GM06990 (cell line): ENCODE measurements at places on chromosomes 6 and 20.

DNA sequence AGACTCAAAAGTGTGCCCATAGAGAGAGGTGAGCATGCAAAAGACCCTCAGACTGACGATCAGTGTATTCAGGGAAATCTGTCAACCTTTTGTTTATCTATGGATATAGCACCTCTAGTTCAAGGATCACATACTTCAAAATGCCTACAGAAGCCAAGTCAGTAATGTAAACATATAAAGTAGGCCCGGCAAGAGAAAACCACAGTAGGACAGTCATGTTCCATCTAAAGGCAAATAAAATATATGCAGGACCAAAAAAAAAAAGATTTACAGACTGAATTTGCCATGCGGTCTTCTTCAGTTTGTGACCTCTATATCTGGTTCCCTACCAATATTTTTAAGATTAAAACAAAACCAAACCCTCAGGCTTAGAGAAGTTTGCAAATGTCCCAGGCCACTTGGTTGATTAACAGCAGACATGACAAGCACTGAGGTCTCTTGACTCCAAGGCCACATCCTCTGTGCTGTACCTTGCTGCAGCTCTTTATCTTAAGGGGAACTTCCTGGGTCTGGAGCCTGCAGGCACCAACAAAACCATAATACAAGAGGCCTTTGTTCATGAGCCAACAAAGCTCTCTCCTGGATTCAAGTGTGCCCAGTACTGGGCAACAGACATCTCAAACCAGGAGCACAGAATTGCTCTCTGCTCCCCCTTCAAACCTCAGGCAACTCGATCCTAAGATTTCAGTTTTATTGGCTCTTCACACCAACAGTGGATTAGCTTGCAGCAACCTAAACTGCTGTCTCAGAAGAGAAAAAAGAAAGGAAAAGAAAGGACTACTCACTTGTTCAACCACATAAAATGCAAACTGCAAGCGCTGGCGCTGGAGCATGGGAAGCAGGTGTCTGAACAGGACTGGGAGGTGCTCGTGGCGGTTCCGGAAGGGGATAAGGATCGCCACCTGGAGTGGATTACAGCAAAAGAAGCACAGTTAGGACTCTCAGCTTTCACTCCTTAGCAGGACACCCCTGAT is 71.7 kb downstream of the B4GALT5 start:
- no peak for DNase-seq

- no peak for DNase-seq
Observed at GRCh38 chr20:52226370-52226769, 34.8 kb upstream of the ZFP64 start.

- DNase-seq: peak; percentile 43
Observed at GRCh38 chr6:111477481-111477938, 5.5 kb downstream of the REV3L start.

GRCh38 chr6:77403424-77403823 is 59.9 kb downstream of the HTR1B start:
- no peak for DNase-seq

GRCh38 chr20:16346956-16347355 is 226.3 kb downstream of the KIF16B start:
- no peak for DNase-seq

- no peak for DNase-seq
Observed at GRCh38 chr6:103516336-103516735, 1343.4 kb downstream of the HACE1 start.

GRCh38 chr20:1357921-1358671 is 29.2 kb upstream of the SDCBP2 start:
- DNase-seq: no peak

GRCh38 chr6:147077251-147077650 is 127.0 kb upstream of the STXBP5 start:
- DNase-seq: no peak

DNA sequence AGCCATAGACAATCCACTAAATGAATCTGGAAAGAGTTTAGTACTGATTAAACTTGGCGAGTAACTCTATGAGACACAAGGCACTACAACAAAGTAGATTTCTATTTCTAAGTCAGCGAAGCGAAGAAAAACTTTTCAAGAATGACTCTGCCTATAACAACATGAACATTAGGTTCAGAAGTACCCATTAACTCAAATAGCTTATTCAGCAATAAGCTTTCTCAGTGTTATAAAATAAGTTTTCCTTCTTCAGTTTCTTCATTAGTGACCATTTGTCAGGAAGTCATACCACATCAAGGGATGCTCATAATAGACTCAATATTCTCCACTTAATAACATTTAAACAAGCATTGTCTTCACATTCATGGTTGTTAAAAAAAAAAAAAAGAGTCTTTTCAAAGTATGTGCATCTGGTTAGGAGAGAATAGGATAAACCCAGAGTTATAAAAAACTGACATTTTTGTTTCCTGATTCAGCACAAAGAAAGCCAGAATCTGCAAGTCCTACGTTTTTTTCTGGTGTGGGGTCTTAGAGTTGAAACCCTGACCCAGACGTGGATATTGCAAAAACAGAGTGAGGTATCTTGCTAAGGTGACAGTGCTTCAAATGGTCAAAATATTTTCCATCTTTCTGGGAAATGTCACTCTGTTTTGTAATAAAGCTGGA is 148.2 kb upstream of the PREP start:
- no peak for DNase-seq

DNA sequence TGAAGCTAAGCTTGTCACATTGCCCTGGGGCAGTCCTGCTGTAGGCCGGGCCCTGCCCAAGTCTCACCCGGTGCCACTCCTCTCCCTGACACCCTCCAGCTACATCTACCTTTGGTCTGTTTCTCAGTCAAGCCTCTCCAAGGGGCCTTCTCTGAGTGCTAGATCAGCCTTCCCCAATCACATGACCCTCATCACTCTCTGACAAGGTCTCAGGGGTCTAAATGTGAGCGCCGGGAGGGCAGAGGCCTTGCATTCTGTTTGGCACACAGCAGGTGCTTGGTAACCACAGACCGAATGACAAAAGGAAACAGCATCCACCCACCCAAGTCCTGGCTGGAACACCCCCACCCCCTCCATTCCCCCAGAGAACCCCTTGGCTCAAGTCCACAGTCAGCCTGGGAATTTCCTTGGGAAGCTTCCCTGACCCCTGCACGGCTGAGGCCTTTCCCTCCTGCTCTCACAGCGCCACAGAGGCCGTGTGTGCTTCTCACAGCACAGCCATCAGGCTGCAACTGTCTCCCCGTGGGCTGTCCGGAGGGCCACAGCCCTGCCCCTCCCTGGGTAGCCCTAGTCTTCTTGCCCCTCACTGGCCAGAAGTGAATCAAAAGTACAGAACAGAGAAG is 32.9 kb downstream of the PKIG start:
- no peak for DNase-seq

DNA sequence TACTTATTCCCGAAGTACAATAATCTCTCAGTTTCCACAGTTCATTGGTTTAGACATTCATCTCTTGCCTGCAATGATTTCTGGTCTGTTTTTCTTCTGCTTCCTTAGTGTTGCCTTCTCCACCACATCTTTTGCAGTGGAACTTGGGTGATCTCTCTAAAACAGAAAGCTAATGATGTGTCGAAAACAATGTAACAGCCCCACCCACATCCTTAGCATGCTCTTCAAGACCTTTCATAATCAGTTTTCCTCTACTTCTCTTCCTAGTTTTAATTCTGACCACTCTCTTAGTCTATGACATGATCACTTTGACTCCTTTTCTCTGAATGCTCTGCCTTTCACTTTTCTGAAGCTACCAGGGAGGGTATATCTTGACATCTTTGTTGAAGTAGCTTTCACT is 1007.9 kb upstream of the CITED2 start:
- no peak for DNase-seq

- DNase-seq: no peak
Observed at GRCh38 chr6:121627761-121628160, 192.3 kb downstream of the GJA1 start.

DNA sequence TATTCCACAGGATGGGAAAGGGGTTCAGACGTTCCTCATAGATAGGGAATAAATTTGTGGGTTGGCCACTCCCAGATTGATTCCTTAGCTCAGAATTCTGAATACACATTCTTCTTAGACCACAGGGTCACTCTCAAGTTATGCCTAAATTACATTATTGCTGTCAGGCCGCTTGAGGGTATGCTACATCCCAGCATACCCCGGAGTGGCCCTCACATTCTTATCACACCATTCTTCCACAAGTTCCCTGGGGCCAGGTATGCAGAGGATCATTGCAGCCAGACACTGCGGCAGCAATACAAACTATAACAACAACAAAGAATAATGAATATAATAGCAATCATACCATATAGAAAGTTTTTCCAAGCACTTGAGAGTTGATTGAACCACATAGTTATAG is 237.9 kb upstream of the SOX4 start:
- DNase-seq: no peak

DNA sequence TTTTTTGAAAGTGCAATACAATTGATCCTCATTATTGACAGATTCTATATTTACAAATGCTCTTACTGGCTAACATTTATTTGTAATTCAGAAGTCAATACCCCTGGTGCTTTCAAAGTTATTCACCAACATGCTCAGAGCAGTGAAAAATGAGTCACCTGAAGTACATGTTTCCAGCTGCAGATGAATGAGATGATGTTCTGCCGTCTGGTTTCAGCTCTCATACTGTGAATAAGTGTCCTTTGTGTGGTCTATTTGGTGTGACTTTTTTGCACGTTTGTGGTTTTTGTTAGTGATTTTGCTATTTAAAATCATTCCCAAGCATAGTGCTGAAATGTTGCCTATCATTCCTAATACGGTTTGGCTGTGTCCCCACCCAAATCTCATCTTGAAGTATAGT is 22.3 kb upstream of the EYA4 start:
- DNase-seq: no peak

DNA sequence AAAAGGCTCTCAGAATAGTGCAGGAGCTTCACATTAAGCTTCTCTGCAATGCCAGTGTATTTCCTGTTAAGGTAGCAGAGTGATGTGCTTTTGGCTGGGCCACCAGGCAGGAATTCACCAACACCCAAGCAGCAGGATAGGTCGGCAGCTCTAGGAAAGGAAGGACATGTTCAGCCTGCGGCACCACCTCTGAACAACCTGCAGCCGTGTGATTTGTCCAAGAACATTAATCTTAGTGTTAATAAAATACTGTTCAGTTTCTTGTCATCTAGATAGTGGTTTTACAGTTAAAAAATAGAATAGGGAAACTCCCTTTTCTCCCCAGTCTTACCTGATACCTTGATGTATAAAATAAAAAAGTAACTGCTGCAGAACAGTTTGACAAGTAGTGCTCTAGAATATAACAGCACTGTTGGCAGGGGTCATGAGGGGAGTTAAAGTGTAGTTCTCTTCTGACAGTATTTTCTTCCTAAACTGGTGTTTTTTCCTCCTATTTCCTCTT is 18.8 kb downstream of the ZNF292 start:
- DNase-seq: no peak

GRCh38 chr20:44023515-44024371 is 109.1 kb downstream of the TOX2 start:
- no peak for DNase-seq

GRCh38 chr6:41446132-41446531 is 100.0 kb upstream of the FOXP4 start:
- no peak for DNase-seq

DNA sequence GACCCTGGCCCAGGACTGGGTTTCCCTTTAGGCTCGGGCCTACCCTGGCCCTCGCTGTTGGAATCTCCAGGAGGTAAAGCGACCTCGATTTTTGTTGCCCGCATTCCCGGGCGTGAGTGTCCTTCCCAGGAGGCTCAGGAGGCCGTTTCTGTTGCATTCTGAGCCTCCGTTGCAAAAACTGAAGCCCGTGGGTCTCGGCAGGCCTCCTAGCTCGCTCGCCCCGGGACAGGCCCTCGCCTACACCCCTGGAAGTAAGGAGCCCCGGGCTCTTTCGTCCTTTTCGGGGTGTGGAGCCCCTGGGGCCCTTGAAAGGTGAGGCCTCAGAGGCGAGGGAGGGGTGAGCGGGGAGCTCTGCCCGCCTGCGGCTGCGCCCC is 2.3 kb downstream of the NR2E1 start:
- no peak for DNase-seq

GRCh38 chr6:14072084-14072483 is 45.5 kb upstream of the CD83 start:
- DNase-seq: no peak
